Mesothelial cell of epicardium (in vitro differentiated cells): ENCODE measurements at places on chromosomes 11 and 22.
A peak's percentile ranks its signal among the peaks of the same experiment; 100 is the strongest.

DNA sequence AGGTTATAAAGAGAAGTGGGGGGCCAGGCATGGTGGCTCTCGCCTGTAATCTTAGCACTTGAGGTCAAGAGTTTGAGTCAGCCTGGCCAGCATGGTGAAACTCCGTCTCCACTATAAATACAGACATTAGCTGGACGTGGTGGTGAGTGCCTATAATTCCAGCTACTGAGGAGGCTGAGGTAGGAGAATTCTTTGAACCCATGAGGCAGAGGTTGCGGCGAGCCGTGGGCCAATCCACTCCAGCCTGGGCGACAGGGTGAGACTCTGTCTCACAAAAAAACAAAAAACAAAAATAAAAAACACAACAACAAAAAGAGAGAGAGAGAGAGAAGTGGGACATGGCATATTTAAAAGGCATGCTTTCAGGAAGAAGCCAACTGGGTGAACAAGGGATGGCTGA lies 80.1 kb upstream of the CARD18 start:
- H3K27me3 ChIP-seq, result no peaks in the 10 kb centered on the region
- peaks cover 11% of the 10 kb centered on the region for H3K4me1 ChIP-seq
- no peaks in the 10 kb centered on the region for H3K36me3 ChIP-seq
- no peak overlapping the region for H3K4me3 ChIP-seq
- no peak for DNase-seq

DNA sequence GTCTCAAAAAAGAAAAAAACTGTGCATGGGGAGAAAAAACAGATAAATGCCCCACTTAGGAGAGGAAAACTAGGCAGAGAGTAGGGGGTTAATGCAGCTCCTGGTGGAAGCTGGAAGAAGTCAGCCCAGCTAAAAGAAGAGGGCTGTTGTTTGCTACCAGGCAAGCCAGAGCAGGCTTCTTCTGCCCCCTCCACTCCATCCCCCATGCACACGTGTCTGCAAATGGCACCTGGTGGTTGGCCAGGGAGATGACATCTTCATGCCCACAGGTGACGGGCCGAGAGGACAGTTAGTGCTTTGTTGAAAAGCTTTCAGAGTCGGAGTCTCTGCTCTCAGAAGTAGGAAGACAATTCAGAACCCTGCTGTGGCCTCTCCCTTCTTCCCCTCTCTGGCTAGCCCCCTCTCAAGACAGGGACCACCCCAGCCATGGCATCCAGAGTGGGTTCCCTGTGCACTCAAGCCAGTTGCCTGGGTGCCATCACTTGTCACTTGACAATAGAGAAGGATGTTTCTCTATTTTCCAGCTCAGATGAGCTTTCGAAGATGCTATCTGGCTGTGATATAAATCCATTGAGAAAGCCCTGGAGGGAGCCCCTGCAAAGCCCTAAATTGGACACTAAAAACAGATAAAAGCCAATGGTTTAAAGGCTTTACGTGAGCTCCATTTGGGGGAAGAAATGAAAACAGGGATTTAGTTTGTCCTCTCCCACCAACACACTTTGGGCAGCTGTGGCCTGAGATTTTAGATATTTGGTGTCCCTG lies 142.0 kb downstream of the TRIM29 start:
- DNase-seq, result no peak
- H3K4me1 ChIP-seq, result peaks cover 9% of the 10 kb centered on the region
- H3K27me3 ChIP-seq, result no peaks in the 10 kb centered on the region
- H3K4me3 ChIP-seq, result no peak overlapping the region
- no peaks in the 10 kb centered on the region for H3K36me3 ChIP-seq
- no peak overlapping the region for H3K27ac ChIP-seq

GRCh38 chr22:38162881-38163843 lies 18.5 kb downstream of the PLA2G6 start:
- peaks cover 17% of the 10 kb centered on the region for H3K4me1 ChIP-seq
- no peak overlapping the region for H3K4me3 ChIP-seq
- no peak for DNase-seq
- peaks cover 36% of the 10 kb centered on the region for H3K36me3 ChIP-seq

- DNase-seq, result no peak
- peaks cover 4% of the 10 kb centered on the region for H3K4me1 ChIP-seq
- no peak overlapping the region for H3K4me3 ChIP-seq
- peaks cover 26% of the 10 kb centered on the region for H3K27me3 ChIP-seq
Measured at GRCh38 chr11:26651916-26652315, 69.9 kb downstream of the SLC5A12 start.

DNA sequence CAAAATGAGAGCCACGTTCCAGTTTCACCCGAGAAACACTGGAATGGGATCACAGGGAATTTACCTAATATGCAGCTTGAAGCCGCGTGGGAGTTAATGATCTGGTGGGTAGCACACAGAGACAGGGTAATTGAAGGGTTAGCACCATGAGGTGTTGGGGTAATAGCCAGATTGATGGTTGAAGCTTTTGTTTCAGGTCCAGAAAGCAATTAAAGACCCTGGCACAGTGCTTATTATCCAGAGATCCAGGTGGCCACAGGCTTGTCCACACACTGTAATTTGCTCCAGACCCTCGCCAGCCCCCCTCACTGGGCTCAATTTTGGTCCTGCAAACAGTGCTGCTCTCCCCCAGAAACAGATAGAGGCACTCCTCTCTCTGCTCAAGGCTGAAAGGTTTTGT lies 282.5 kb upstream of the ISX start:
- no peak for DNase-seq
- H3K36me3 ChIP-seq, result peaks cover 3% of the 10 kb centered on the region
- peak overlapping the region; percentile 81 for H3K27ac ChIP-seq
- H3K27me3 ChIP-seq, result no peaks in the 10 kb centered on the region
- peaks cover 17% of the 10 kb centered on the region for H3K4me1 ChIP-seq

DNA sequence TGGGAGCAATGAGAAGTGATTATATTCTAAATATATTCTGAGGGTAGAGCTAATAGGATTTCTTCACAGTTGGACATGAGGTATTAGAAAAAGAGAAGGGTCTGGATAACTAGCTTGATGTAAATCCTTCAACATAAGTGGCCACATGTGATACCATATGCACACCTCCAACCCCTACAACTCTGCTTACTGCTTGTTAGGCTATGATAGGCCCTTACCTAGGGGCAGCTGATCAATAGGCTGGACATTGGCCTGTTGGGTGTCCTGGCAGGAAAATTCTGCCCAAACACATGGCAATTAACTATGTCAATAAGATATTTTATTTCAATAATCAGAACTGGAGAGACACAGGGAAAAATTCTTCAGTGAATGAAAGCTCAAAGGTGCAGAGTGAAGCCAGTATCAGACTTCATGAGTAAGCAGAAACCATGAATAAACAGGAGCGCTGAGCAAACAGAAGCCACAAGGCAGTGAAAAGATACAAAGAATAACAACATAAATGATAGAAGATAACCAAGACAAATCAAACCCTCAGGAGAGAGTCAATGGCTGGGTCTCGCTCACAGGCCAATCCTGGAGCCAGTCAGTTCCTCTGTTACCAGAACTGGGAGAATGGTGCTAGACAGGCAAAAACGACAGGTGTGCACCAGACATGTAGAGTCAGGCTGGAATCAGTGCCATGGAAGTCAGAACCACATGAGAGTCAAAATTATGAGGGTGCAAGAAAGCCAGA lies 46.3 kb upstream of the PSMA1 start:
- no peak overlapping the region for H3K27ac ChIP-seq
- H3K4me3 ChIP-seq, result no peak overlapping the region
- peaks cover 13% of the 10 kb centered on the region for H3K36me3 ChIP-seq
- DNase-seq, result no peak
- H3K27me3 ChIP-seq, result no peaks in the 10 kb centered on the region

GRCh38 chr11:17145972-17146371 lies 61.8 kb downstream of the PIK3C2A start:
- H3K36me3 ChIP-seq, result peaks cover 33% of the 10 kb centered on the region
- DNase-seq, result no peak
- no peak overlapping the region for H3K4me3 ChIP-seq
- H3K27ac ChIP-seq, result no peak overlapping the region
- no peaks in the 10 kb centered on the region for H3K27me3 ChIP-seq

GRCh38 chr11:132037467-132037862 lies 667.0 kb downstream of the NTM start:
- H3K4me1 ChIP-seq, result peaks cover 6% of the 10 kb centered on the region
- no peak overlapping the region for H3K4me3 ChIP-seq
- H3K36me3 ChIP-seq, result no peaks in the 10 kb centered on the region
- no peak for DNase-seq
- H3K27me3 ChIP-seq, result peaks cover 78% of the 10 kb centered on the region

- H3K27me3 ChIP-seq, result no peaks in the 10 kb centered on the region
- peak overlapping the region; percentile 99 for H3K27ac ChIP-seq
- peaks cover 19% of the 10 kb centered on the region for H3K4me1 ChIP-seq
Measured at GRCh38 chr11:94128291-94128745, 323 bp upstream of the PANX1 start.

- no peak overlapping the region for H3K4me3 ChIP-seq
- H3K27ac ChIP-seq, result peak overlapping the region; percentile 80
- no peak for DNase-seq
- no peaks in the 10 kb centered on the region for H3K27me3 ChIP-seq
- H3K4me1 ChIP-seq, result peaks cover 65% of the 10 kb centered on the region
Measured at GRCh38 chr22:37749226-37749625, 52.4 kb downstream of the TRIOBP start.

DNA sequence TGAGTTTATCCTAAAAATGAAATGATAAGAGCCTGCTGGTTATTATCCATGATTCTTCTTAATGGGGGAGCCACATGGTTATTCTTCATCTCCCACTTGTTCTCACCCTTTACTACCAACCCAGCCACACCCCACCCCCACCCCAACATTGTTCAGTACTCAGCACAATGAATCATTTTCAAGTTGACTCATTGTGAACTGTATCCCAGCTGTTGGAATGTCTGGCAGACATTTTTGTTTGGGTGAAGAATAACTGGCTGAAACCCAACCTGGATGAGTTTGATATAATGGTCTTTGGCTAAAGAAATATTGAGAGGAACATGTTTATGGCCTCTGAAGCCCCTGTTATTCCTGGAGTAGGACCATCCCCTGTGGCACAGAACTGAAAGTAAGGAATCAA lies 136.2 kb downstream of the ELP4 start:
- no peak for DNase-seq
- H3K4me3 ChIP-seq, result no peak overlapping the region
- H3K27ac ChIP-seq, result no peak overlapping the region
- H3K4me1 ChIP-seq, result peaks cover 2% of the 10 kb centered on the region
- H3K27me3 ChIP-seq, result no peaks in the 10 kb centered on the region

- H3K27ac ChIP-seq, result no peak overlapping the region
- peaks cover 9% of the 10 kb centered on the region for H3K4me1 ChIP-seq
- H3K27me3 ChIP-seq, result peaks cover 2% of the 10 kb centered on the region
- no peak overlapping the region for H3K4me3 ChIP-seq
Measured at GRCh38 chr11:87437844-87438223, 400.1 kb downstream of the TMEM135 start.

DNA sequence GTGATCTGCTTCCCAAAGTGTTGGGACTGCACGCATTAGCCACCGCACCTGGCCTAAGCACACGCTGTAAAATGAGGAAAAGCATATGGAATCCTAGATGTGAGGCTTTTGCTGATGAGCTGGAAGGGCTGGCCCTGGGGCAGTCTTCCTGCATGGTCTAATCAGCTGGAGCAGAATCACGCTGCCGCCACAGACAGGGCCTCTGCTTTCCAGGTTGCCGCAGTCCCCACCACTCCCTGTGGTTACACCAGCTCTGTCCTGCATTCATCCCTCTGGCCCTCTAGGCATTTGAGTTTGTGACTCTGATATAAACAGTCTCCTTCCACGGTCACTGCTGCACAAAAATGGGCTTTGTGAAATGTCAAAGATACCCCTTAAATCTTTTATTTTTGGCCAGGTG lies 17.1 kb downstream of the RPS6KA4 start:
- H3K27me3 ChIP-seq, result no peaks in the 10 kb centered on the region
- no peak overlapping the region for H3K4me3 ChIP-seq
- no peak overlapping the region for H3K27ac ChIP-seq
- no peak for DNase-seq

GRCh38 chr11:91585035-91585801 lies 639.4 kb upstream of the FAT3 start:
- DNase-seq, result no peak
- no peak overlapping the region for H3K4me3 ChIP-seq
- H3K36me3 ChIP-seq, result peaks cover 11% of the 10 kb centered on the region
- no peak overlapping the region for H3K27ac ChIP-seq
- peaks cover 16% of the 10 kb centered on the region for H3K4me1 ChIP-seq

- H3K27me3 ChIP-seq, result no peaks in the 10 kb centered on the region
- DNase-seq, result no peak
- peaks cover 4% of the 10 kb centered on the region for H3K4me1 ChIP-seq
- H3K36me3 ChIP-seq, result no peaks in the 10 kb centered on the region
- no peak overlapping the region for H3K4me3 ChIP-seq
Measured at GRCh38 chr11:102813484-102813883, 15.5 kb upstream of the MMP1 start.

GRCh38 chr11:34379539-34379938 lies 21.7 kb upstream of the ABTB2 start:
- H3K27me3 ChIP-seq, result peaks cover 1% of the 10 kb centered on the region
- H3K4me3 ChIP-seq, result no peak overlapping the region
- no peak overlapping the region for H3K27ac ChIP-seq
- peaks cover 7% of the 10 kb centered on the region for H3K36me3 ChIP-seq

DNA sequence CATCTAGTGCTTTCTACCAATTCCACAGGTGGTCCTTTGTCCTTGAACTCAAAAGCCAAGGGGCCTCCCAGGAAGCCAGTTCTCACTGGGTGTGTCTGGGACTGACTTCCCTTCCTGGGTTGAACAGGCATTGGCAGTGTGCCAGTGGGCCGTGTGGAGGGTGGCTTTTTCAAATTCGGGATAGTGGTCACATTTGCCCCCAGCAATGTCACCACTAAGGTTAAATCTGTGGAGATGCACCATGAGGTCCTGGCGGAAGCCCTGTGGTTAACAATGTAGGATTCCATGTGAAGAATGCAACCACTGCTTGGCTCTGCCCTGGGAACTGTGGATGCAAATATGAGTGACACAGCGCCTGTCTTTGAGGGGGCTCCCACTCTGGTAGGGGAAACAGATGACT lies 53.2 kb upstream of the MTNR1B start:
- no peak for DNase-seq
- no peaks in the 10 kb centered on the region for H3K27me3 ChIP-seq
- H3K4me1 ChIP-seq, result no peaks in the 10 kb centered on the region

DNA sequence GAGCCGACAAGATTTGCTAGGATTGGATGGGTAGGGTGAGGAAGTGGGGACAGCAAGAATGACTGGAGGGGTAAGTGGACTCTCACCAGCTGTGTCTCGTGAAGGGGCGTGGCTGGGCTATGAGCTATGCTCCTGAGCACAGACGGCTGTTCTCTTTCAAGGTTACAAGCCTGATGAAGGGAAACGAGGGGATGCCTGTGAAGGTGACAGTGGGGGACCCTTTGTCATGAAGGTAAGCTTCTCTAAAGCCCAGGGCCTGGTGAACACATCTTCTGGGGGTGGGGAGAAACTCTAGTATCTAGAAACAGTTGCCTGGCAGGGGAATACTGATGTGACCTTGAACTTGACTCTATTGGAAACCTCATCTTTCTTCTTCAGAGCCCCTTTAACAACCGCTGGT lies 19.9 kb downstream of the F2 start:
- H3K36me3 ChIP-seq, result peaks cover 40% of the 10 kb centered on the region
- no peak overlapping the region for H3K4me3 ChIP-seq
- no peak for DNase-seq
- H3K4me1 ChIP-seq, result no peaks in the 10 kb centered on the region
- no peak overlapping the region for H3K27ac ChIP-seq
